SJSA1 (cell line): ENCODE measurements at places on chromosomes 11 and 22. TPM values are rescaled to one million over a fixed set of nuclear protein-coding genes. Genes with fewer than 3 reads are reported as not detected.

DNA sequence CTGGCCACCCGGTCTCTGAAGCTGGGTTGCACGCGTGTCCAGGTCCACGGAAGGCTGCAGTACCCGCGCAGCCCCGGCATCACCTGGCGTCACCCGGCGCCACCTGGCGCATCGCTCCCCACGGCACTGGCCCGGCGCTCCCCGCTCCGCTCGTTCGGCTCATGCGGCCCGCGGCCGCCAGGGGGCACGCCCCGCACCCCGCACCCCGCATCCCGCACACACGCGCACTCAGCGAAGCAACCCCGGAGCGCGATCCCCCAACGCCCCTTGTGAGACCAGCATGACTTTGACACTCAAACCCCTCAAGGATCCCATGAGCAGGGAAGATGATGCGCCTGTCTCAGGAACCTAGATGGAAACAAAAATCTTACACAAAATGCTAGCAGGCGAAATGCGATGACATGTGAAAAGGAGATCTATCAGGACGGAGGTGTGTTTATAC lies 11.9 kb downstream of the B3GNT6 start:
- H3K36me3 ChIP-seq, result no peaks in the 10 kb centered on the region
- peaks cover 10% of the 10 kb centered on the region for H3K4me1 ChIP-seq
- no peaks in the 10 kb centered on the region for H3K27me3 ChIP-seq
- peak overlapping the region; percentile 18; the same call in 1 of the 2 replicates for H3K4me3 ChIP-seq
- peak; percentile 42 for DNase-seq

DNA sequence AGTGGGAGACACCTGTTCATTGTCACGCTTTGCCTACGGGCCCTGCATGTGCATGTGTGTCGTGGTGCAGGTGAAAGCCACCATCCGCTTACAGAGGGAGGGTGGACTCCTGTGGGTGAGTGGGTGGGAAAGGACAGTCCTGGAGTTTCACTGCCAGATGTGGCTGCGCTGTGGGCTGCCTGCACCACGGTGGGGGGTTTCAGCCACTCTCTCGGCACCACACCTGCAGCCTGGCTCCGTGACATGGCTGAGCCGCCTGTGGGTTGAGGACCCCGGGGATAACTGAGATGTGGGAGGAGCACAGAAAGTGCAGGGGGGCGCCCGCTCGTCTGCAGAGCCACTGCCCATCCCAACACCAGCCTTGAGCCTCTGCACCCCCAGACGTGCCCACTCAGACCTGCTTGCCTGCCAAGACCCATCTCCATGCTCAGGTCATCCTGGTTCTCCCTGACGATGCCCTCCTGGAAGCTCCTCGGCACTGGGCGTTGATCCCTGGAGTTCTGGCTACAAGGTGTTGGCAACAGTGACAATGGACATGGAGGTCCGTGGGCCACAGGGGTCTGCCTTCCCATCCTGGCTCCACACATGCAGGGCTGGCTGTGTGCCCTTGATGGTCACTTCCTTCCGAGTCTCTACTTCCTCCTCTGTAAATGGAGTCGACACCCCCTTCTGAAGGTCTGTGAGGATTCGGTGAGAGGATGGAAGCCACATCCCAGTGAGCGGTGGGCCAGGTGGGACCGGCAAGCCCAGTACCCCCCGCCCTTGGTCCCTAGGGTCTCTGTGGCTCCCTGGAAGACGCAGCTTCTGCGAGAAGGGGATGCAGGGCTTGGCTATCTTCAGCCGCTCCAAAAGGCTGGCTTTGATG lies 1007.0 kb downstream of the BRD1 start:
- no peaks in the 10 kb centered on the region for H3K36me3 ChIP-seq
- no peaks in the 10 kb centered on the region for H3K4me1 ChIP-seq
- no peaks in the 10 kb centered on the region for H3K27me3 ChIP-seq
- no peak overlapping the region for H3K4me3 ChIP-seq
- no peak overlapping the region for H3K27ac ChIP-seq

F2 gene
- total RNA-seq, result not detected in 2 replicates

CLCF1 gene
- total RNA-seq, result 6.9 and 9.4 TPM in 2 replicates

- DNase-seq, result no peak
- peaks cover 2% of the 10 kb centered on the region; the same call in 1 of the 2 replicates for H3K36me3 ChIP-seq
- H3K27me3 ChIP-seq, result no peaks in the 10 kb centered on the region
- H3K4me3 ChIP-seq, result no peak overlapping the region
These were observed 36.0 kb downstream of the TTLL1 start for GRCh38 chr22:43053176-43053575.

OR8D1 gene
- total RNA-seq, result not detected in 2 replicates

GRCh38 chr11:6611092-6611962 lies 689 bp downstream of the TAF10 start:
- H3K36me3 ChIP-seq, result peaks cover 53% of the 10 kb centered on the region
- DNase-seq, result peak; percentile 11
- peak overlapping the region; percentile 71 for H3K4me3 ChIP-seq
- no peaks in the 10 kb centered on the region for H3K27me3 ChIP-seq
- peak overlapping the region; percentile 73 for H3K27ac ChIP-seq
- peaks cover 50% of the 10 kb centered on the region for H3K4me1 ChIP-seq

- H3K36me3 ChIP-seq, result no peaks in the 10 kb centered on the region
- no peaks in the 10 kb centered on the region for H3K4me1 ChIP-seq
- H3K27ac ChIP-seq, result no peak overlapping the region
- DNase-seq, result no peak
- no peak overlapping the region for H3K4me3 ChIP-seq
- no peaks in the 10 kb centered on the region for H3K27me3 ChIP-seq
These were observed 9.0 kb upstream of the SEC14L6 start for GRCh38 chr22:30555282-30556210.

SLC6A5 gene
- not detected in 2 replicates for total RNA-seq

CRYBB3 gene
- total RNA-seq, result not detected in 2 replicates

DNA sequence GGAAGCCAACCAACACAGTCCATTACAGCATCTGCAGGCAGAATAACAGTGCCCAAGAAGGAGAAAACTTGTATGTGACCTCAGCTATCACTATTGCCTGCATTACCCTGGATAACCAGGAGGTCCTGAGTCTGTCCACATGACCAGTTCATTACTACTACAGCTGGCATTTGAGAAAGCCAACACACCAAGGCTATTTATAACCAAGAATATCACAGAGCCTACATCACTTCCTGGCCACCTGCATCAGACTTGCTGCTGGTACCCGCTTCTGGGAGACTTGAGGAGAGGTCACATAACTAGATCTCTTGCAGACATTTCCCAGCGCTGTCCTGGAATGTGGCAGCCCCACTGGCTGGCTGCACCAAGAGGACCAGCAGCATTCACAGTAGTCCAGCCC lies 11.1 kb upstream of the OR56B4 start:
- H3K27me3 ChIP-seq, result no peaks in the 10 kb centered on the region
- DNase-seq, result no peak
- no peaks in the 10 kb centered on the region for H3K4me1 ChIP-seq
- no peak overlapping the region for H3K4me3 ChIP-seq

DNA sequence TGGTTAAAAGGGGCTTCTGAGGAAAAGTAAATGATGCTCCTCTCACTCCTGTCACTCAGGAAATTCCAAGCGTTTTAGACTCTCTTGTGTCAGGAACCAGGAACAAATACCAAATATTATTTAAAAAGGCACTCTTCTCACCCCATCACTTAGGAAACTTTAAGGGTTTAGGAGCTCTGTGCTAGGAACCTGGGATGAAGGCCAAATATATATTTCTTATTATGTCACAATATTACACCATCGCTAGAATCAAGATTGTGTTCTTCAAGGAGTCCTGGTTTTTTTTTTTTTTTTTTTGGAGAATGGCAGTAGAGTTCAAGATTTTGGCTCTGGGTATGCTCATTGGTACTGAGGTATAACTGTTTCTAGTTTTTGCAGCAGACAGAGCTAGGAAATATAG lies 79.0 kb upstream of the HEPHL1 start:
- no peak overlapping the region for H3K4me3 ChIP-seq
- H3K27me3 ChIP-seq, result no peaks in the 10 kb centered on the region
- DNase-seq, result no peak
- H3K27ac ChIP-seq, result no peak overlapping the region
- no peaks in the 10 kb centered on the region for H3K36me3 ChIP-seq

HEPHL1 gene
- total RNA-seq, result not detected in 2 replicates

CEP164 gene
- total RNA-seq, result 24.8 and 35.1 TPM in 2 replicates

KCNK7 gene
- total RNA-seq, result 0.13 TPM in 1 of 2 replicates, not detected in the other

DNA sequence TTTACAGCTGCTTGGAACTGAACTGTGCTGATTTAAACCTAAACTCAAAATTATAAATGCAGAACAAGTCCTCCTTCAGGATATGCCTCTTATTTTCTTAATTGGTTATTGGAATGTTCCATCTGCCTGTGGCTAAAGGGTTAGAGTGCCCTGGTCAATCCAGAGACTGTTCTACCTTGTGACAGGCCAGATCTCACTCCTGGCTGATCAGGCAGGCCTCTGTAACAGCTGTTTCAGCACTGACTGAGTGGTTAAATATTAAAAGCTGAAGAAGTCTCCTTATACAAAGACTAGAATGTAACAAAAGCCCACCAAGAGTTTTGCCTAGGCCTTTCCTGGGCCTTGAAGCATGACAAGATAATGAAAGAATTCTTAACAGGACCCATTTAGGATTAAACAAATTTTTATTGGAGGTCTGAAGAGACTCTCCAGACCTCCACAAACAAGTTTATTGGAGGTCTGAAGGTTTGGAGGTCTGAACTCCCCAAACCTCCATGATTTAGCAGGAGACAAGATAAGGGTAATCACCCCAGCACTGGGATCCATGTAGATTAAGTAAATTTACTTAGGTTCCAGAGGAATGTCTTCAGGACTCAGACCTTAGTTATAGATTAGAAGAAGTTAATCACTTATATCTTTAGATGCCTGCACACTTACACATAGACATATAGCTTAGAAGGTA lies 35.8 kb downstream of the TMPRSS5 start:
- DNase-seq, result no peak
- no peak overlapping the region for H3K4me3 ChIP-seq
- H3K4me1 ChIP-seq, result peaks cover 53% of the 10 kb centered on the region
- no peaks in the 10 kb centered on the region for H3K36me3 ChIP-seq

TMEM45B gene
- not detected in 2 replicates for total RNA-seq

RIBC2 gene
- not detected in 2 replicates for total RNA-seq

GRAP2 gene
- total RNA-seq, result 0.61 TPM in 1 of 2 replicates, not detected in the other

- no peak for DNase-seq
- H3K27me3 ChIP-seq, result peaks cover 24% of the 10 kb centered on the region
- no peak overlapping the region for H3K4me3 ChIP-seq
These were observed 60.9 kb downstream of the ENTHD1 start for GRCh38 chr22:39832627-39833074.

GRCh38 chr11:12215181-12215593 lies 104.8 kb downstream of the MICAL2 start:
- H3K4me3 ChIP-seq, result no peak overlapping the region
- DNase-seq, result no peak
- no peaks in the 10 kb centered on the region for H3K27me3 ChIP-seq
- peaks cover 70% of the 10 kb centered on the region for H3K36me3 ChIP-seq
- no peak overlapping the region for H3K27ac ChIP-seq

DNA sequence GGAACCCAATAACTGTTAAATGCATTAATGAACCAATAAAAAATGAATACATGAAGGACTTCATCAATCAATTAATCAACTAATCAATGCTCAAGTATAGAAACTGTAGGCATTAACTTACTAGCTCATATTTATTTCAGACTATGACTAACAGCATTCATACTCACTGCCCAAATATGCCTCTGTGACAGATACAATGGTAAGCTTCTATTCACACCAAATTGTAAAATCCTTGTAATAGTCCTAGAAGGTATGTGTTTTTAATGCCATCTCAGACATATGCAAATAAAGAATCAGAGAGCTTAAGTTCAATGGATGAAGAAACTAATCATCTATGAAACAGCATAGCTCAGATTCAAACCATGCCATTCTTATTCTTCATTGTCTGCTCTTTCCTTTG lies 1253.6 kb upstream of the TENM4 start:
- H3K4me3 ChIP-seq, result no peak overlapping the region
- H3K27ac ChIP-seq, result no peak overlapping the region
- H3K27me3 ChIP-seq, result no peaks in the 10 kb centered on the region
- no peaks in the 10 kb centered on the region for H3K4me1 ChIP-seq

SCN4B gene
- not detected in 2 replicates for total RNA-seq

GRCh38 chr11:93659841-93660240 lies 1.6 kb upstream of the CEP295 start:
- no peak overlapping the region for H3K27ac ChIP-seq
- 0 out of 2 replicates have a peak, but pooled peaks cover 3% of the 10 kb centered on the region for H3K4me1 ChIP-seq
- DNase-seq, result no peak

- DNase-seq, result no peak
- peaks cover 7% of the 10 kb centered on the region for H3K4me1 ChIP-seq
- no peak overlapping the region for H3K27ac ChIP-seq
- no peaks in the 10 kb centered on the region for H3K27me3 ChIP-seq
These were observed 53.3 kb downstream of the PPFIA1 start for GRCh38 chr11:70323806-70324205.

DNA sequence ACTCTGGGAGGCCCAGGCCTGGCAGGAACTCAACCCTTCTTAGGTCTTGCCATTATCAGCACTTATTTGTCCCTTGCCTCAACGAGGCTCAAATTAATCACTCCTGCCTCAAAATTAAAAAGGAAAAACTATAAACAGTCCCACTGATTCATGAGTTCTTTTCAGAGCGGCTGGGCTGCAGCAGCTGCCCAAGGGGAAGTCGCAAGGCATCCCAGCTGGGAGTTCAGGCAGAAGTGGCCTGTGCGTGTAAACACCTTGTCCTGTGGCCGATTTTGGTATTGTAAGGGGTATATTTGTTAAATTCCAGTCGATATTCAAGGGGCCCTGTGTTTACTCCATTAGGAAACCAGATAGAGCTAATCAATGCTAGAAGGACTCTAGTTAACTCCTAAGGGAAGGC lies 213.9 kb upstream of the CADM1 start:
- H3K36me3 ChIP-seq, result no peaks in the 10 kb centered on the region
- no peak overlapping the region for H3K4me3 ChIP-seq

- no peak for DNase-seq
- no peaks in the 10 kb centered on the region; the same call in 1 of the 2 replicates for H3K4me1 ChIP-seq
- no peaks in the 10 kb centered on the region for H3K36me3 ChIP-seq
- H3K27ac ChIP-seq, result no peak overlapping the region
These were observed 583.2 kb downstream of the BUD13 start for GRCh38 chr11:116189408-116190170.

DEUP1 gene
- total RNA-seq, result not detected in 2 replicates

- peaks cover 9% of the 10 kb centered on the region for H3K27me3 ChIP-seq
- no peak for DNase-seq
- H3K27ac ChIP-seq, result no peak overlapping the region
- H3K4me3 ChIP-seq, result no peak overlapping the region
- H3K36me3 ChIP-seq, result peaks cover 14% of the 10 kb centered on the region
These were observed 20.3 kb upstream of the DGKZ start for GRCh38 chr11:46326813-46327416.

LRRC10B gene
- total RNA-seq, result not detected in 2 replicates

DNA sequence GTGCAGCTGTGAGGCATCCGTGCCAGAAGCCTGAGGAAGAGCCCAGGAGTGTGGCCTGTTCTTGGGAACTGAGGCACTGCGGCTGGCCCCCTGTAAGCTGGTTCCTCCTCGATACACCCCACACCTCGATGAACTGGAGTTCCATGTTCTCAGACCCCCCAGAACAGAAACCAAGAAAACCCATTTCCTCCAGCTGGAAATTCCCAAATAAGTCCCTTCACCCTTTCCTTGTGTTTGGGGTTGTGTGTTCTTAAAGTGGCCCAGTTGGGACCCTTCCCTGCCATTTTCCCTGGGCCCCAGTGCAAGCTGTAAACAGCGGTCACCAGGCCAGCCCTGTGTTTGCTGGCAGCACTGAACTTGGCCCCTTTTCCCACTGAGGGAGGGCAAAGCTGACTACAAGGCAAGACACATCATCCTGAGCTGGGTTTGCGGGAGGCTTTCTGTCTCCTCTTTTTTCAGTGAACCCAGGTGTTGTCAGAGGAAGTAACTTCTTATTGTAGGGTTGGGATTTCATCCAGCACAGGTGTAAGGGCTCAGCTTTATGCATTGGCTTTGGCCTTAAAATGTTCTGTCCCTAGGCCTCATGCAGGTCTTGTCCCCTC lies 60.1 kb upstream of the MPEG1 start:
- no peaks in the 10 kb centered on the region for H3K36me3 ChIP-seq
- H3K27me3 ChIP-seq, result no peaks in the 10 kb centered on the region
- no peak for DNase-seq
- H3K27ac ChIP-seq, result no peak overlapping the region
- peaks cover 38% of the 10 kb centered on the region for H3K4me1 ChIP-seq
